ENCODE measurements at places on chromosomes 12 and 14.

GRCh38 chr14:62711351-62712023 is 333.8 kb downstream of the KCNH5 start:
- no peak for DNase-seq

DNA sequence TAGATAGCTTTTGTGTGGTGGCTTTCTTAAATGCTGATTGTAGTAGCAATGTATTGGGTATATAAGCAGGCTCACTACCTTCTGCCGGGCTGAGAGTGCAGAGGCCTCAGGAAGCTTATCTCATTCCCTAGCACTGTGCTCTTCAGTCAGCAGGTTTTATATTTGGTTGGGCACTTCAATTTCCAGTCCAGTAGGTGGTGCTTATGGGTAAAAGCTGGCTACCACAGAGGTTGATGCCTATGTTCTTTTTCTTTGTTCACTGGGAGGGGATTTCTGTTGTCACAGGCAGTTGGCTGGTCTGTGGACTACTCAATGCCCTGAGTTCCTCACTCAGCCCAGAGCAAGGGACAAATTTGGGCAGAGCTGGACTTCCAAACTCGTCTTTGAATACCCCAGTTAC is 43.0 kb upstream of the GLIPR1 start:
- DNase-seq, result no peak

- no peak for DNase-seq
Observed at GRCh38 chr12:82438356-82438755, 80.0 kb downstream of the METTL25 start.

DNA sequence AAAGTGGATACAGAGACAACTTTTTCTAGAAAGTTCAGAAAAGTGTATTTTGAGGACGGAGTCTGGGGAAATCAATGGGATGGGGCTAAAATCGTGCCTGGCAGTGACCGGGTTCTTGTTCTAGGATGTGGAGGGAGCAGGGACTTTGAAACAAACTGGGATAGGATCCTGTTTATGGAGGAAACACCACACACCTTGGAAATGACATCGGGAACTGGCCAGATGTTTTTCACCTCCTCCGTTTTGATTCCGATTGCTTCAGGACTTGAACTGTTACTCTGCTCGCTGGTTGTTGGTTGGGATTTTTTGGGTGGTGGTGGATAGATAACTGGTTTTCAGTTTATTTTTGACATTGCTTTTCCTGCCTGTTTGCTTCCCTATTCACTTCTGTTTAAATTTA is 506 bp downstream of the EMP1 start:
- DNase-seq, result no peak

DNA sequence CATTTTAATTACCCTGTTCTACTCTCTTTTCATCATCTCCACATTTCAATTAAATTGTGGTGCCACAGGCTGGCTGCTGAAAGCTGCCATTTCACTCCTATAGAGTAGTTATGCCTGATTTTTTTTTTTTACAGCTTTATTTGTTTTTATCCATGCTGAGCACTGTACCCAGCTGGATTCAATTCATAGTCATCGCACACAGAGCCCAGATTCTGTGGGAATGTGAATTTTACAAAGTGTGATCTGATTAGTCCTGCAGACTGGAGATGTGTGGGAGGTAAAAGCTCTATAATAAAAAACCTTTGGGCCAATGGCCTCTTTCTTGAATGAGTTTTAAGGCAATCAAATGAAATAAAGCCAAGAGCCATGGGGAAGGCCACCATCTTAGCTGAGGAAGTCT is 190.2 kb downstream of the ANO4 start:
- no peak for DNase-seq

DNA sequence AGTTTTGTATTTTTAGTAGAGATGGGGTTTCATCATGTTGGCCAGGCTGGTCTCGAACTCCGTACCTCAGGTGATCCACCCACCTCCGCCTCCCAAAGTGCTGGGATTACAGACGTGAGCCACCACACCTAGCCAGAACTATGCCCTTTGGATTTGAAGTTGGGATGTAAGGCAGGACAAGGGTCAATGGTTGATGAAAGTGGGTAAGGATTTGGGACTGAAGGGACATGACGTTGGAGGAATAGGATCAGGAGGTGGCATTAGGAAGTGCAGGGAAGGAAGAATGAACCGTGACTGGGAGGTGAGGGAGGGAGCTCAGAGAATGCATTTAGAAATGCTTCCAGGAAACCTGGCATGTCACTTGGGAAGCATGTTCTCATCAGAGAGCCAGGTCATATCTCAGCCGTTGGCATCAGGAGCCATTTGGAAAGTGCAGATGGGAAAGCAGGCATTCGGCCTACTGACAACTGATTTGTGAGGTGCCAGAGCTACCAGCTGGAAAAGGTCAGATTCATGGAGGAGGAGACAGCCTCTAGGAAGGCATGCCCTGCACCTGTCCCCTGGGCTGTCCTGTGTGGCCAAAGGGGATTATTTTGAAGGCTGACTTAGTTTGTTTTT is 2.2 kb downstream of the CRADD start:
- DNase-seq, result no peak

DNA sequence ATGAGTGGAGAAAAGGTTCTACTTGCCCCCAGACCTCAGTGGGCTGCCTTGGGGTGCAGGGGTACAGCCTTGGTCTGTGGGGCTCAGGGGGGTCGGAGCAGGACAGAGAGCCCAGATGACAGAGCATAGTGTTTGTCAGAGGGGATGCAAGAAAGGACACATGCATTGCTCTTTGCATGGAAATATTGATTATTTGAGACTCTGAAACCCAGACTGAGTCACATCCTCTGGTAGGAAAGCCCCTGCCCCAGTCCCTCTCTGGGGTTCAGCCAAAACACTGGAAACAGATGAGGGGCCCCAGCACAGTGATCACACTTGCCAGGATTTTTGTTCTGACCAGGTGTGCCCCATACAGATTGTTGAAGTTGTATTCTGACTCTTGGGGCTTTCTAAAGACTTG is 1094.4 kb downstream of the BCL11B start:
- DNase-seq, result peak; percentile 59

GRCh38 chr14:93309427-93309966 is 23.3 kb downstream of the BTBD7 start:
- no peak for DNase-seq

DNA sequence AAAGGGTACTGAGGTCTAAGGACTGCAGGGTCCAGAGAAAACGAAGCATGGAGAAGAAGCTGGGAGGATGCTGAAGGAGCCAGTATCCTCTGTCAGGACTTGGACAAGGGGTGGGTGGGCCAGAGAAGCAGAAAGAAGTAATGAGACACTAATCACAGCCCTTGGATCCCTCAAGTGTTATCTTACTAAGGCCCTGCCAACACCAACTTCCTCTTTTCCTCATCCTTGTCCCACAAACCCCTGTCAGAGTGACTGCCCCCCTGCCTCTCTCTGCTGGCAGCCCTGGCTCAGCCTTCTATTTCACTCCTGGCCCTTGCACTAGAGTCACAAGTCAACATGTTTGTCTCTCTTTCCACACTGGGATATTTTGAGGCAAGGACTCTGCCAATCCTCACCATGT is 3.8 kb upstream of the ASIC1 start:
- DNase-seq, result no peak

- no peak for DNase-seq
Observed at GRCh38 chr12:28610401-28611114, 420.3 kb downstream of the CCDC91 start.

DNA sequence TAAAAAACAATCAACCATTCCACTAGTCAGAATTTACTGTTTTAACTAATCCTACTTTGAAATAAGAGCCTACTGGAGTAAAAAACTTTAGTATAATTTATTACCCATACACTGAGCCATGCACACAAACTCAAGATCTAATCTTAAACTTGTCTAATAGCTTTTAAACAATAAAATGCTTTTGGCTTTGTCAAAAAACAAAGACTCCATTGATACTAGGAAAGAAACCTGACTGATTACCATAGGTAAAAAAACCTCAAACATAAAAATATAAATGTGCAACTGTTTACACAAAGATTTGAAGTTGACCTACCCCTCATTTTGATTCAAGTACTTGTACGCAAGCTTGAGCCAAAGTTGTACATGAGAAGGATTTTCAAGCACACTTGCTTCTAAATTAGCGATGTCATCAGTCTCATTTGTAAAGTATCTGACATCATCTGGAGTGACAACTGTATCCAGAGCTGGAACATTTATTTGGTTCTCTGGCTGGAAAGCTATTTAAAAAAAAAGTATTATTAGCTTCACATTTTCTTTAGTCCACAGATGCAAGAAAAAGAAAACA is 36.1 kb downstream of the ZFC3H1 start:
- no peak for DNase-seq

DNA sequence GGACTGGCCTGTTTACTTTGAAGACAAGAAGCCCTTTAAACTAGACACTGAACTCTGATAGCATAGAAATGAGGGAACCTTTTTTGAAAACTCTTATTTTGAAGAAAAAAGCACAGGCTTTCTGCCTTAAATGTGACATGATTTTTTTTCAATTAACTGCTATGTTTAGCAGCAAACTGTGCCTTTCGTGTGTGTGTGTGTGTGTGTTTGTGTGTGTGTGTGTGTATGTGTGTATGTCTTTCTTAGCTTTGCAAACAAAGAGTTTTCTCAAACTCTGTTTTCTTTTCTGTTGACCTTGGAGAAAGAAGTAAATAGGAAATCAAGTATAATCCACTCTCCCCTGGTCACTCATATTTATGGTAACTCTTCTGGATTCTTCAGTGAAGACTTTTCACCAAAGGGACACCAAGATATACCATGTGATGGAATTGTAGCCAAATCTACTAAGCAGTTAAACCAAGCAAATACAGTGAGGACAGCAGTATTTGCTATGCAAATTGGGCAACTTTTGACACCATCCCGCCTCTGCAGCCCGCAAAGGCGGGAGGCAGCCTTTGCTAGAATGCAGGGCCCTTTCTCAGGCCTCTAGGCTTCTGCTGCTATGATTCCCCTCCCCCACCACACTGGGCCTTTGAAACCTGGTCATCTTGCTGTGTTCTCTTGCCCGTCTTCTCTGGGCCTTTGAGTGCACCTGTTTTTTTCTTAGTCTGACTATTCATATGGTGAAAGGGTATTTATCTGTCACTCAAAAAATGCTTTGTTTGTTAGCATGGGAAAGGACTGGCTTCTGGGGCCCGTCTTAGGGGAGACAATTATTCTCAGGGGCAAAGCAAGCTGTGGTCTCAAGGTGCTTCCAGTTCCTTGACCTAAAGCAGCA is 107.9 kb downstream of the MYRFL start:
- no peak for DNase-seq

GRCh38 chr12:104094284-104094683 is 30.0 kb downstream of the HCFC2 start:
- DNase-seq, result no peak

DNA sequence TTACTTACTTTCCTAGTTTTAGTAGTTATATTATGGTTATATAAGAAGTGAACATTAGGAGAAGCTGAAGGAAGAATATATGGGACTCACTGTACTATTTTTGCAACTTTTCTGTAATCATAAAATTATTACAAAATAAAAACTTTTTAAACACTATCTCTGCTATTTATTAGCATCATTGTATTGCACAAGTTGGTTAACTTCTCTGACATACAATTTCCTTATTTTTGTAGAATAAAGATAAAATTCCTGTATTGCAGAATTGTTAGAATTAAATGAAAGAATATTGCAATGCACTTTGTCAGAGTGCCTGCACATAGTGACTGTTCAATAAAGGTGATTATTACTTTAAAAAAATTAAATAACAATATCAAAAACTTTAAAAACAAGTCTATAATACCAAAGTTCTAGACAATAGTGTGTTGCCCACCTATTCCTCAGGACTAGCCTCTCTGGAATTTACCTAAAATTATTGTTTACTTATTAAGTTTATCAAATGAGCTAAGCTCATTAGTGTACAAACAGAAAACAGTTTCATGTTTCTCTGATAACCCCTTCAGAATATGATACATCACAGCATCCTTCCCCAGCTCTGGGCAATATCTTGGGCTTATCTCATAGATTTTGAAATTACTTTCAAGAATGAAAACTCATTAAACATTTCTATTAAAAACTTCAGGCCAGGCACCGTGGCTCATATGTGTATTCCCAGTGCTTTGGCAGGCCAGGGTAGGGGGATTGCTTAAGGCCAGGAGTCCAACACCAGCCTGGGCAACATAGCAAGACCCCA is 77.4 kb upstream of the TMPO start:
- DNase-seq, result no peak

GRCh38 chr12:131806674-131807073 is 21.5 kb upstream of the MMP17 start:
- no peak for DNase-seq

DNA sequence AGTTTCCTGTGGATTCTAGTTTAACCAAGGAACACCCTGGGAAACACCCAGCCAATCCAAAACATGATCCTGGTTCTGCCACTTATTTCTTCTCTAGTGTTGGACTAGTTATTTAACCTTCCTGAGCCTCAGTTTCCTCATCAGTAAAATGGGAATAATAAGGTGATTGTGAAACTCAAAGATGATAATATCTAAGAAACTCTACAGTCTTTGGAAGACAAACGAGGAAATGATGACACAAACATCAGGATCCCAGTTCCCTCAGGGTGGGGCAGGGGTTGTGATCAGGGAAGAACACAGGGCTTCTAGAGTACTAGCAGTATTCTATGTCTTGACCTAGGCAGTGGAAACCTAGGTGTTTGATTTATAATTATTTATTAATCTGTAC is 18.1 kb upstream of the TMEM106C start:
- DNase-seq, result no peak

GRCh38 chr12:65953631-65954030 is 129.3 kb downstream of the HMGA2 start:
- DNase-seq, result no peak

DNA sequence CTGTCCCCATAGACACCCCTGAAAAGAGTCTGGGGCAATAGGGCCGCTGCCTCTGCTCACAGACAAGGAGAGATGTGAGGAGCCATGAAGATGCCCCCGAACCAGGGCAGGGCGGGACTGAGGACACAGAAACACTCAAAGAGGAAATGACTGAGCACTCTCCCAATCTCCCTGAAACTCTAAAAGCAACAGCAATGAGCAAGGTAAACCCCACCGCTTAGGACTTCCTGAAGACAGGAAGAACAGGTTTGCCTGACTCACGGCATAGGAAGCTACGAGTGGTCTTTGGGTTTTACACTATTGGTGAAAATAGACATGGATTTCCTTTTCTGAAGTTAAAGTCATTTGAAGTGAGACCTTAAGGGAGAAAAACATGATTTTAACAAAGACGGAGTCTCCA is 32.5 kb downstream of the STX2 start:
- DNase-seq, result no peak

- no peak for DNase-seq
Observed at GRCh38 chr14:51394384-51394783, 154.3 kb downstream of the TMX1 start.

GRCh38 chr12:98126637-98127335 is 388.6 kb upstream of the TMPO start:
- DNase-seq, result no peak

DNA sequence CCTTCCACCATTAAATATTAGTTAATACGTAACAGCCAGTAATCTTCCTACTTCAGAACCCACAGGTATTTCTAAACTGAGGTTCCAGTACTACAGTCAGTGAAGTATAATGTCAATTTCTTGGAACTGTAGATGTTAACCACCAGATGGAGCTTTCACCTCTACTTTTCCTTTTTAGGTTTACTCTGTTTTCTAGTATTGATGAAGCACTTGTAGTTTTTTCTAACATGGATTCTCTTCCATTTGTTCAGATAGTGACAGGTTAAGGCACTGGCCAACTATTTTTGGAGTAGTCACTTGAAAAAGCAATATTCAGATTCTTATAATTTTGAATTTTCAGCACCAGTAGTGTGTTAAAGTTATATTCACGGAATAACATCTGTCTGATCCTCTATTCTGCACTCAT is 4.6 kb upstream of the SEC23A start:
- DNase-seq, result no peak

GRCh38 chr14:42299692-42300091 is 693.0 kb downstream of the LRFN5 start:
- no peak for DNase-seq
